ENCODE measurements at places on chromosomes 2 and 18. TPM values are rescaled to one million over a fixed set of nuclear protein-coding genes. Genes with fewer than 3 reads are reported as not detected.

APCDD1 gene
- 0.09 TPM for total RNA-seq

GRCh38 chr2:38636069-38636468 lies 29.8 kb upstream of the GALM start:
- no peak for DNase-seq

DNA sequence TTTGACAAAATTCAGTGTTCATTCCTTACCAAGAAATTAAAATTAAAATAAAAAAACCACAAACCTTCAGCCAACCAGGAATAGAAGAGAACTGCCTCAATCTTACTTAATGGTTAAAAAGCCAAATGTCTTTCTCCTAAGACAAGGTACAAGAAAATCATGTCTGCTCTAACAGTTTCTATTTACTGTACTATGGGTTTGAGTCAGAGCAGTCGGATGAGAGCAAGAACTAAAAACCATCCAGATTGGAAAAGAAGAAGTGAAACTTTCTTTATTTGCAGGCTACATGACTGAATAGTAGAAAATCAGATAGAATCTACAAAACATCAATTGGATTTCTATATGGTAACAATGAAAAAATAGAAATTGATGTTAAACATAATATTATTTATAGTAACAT lies 555.5 kb upstream of the TNP1 start:
- DNase-seq = no peak

- no peak for DNase-seq
Measured at GRCh38 chr2:229849073-229849472, 72.7 kb downstream of the TRIP12 start.

GRCh38 chr2:74930811-74931486 lies 27.5 kb upstream of the POLE4 start:
- no peak for DNase-seq

DNA sequence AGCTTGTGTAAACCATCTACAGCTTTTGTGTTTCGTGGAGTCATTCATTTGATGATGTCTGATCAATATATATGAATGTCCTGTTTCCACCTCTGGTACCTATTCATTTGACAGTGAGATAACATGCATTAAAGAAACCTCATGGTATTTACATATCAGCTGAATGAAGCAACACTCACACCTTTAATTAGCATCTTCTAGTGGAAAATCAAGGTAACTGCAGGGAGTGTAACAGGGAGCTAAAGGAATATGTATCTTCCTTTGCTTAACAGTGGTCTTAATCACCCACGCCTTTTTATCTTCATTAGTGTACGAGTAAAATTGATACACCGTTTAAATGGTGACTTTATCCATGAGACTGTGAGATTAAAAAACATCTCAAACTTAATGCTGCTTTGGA lies 15.6 kb downstream of the SLC39A10 start:
- no peak for DNase-seq

Measured in fibroblast of the aortic adventitia (primary cell).